MM.1S (cell line): ENCODE measurements at places on chromosomes 2 and 18.

DNA sequence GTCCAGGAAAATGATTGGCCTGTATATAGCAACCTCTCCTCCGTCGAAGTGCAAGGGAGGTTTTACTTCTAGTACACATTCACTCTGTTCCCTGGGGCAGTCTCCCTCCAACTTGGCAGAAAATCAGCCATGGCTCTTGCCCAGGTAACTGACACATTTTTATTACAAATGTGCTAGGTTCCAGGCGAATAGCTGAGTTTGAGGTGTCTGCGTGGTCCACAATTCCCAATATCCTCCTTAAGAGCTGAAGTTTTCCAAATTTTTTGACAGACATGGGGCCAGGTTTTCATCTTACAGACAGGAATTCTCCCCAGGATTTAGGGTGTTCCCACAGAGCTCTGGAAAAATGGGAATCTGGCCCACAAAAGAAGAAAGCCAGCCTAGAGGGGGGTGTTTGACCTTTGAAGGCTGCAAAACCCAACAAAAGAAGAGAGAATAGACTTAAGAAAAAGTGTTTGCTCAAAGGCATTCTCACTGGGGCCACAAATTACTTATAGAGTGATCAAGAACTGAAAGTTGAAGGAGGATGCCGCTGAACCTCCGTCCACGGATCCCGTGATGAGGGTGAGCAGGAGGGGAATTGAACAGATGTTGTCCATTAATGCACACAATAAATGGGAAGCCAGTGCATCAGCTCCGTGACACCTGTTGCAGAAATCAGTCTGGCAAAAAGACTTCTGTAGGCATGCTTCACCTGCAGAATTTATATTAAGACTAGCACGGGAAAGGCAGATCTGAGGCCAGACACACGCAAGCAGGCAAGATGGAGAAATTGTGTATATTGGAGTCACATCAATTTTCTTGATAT, 242.3 kb upstream of the COPS8 start:
- no peaks in the 10 kb centered on the region for H3K27me3 ChIP-seq
- no peaks in the 10 kb centered on the region for H3K36me3 ChIP-seq
- H3K4me3 ChIP-seq, result no peak overlapping the region
- no peak overlapping the region for H3K27ac ChIP-seq

DNA sequence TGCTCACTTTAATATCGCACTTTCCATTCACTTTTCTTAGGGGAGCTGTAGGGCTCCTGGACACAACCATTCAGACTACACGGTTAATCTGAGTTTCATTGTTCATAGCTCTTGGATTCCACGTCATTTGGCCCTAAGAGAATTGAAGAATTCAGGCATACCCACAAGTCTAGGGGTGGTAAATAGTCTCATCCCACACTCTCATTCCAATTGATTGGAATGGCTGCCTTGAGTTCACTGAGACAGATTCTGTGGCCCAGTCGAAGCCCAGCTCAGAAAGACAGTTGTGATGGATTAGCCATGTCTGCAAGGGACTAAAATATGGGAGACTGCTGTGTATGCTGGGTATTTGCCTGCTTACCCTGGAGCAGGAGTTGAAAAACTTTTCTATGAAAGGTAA, 124.6 kb downstream of the TFCP2L1 start:
- DNase-seq, result no peak
- H3K4me1 ChIP-seq, result no peaks in the 10 kb centered on the region
- H3K27ac ChIP-seq, result no peak overlapping the region

GRCh38 chr2:14756122-14756541, 123.6 kb downstream of the LRATD1 start:
- no peaks in the 10 kb centered on the region for H3K27me3 ChIP-seq
- peak; percentile 21 for DNase-seq
- H3K4me3 ChIP-seq, result no peak overlapping the region
- H3K27ac ChIP-seq, result no peak overlapping the region
- no peaks in the 10 kb centered on the region for H3K36me3 ChIP-seq

DNA sequence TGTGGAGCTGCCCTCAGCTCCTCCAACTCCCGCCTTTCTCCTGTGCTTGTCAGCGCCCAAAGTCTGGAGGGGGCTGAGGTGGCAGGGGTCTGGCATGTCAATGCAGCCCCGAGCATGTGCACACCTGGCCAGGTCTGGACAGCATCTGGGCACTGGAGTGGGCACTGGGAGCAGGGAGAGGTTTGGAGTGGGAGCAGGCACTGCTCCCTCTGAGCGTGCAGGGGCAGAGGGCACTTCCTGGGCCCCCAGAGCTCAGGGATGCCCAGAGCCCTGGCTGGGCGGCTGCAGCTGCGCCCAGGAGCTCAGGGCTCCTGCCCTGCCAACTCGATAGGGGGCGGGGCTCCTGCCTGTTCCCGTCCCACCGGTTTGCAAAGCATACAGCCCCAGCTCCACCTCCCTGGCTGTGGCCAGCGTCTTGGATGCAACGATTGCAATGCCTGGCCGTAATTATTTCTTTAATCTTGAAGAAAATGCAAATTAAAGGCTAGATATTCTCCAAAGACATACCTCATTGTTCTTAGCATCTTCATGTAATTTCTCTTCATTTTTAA, 57.4 kb upstream of the LDAH start:
- no peak overlapping the region for H3K4me3 ChIP-seq
- no peaks in the 10 kb centered on the region for H3K4me1 ChIP-seq

GRCh38 chr18:46337271-46337670, 233.1 kb downstream of the HAUS1 start:
- H3K4me3 ChIP-seq, result no peak overlapping the region
- no peak overlapping the region for H3K27ac ChIP-seq
- no peaks in the 10 kb centered on the region for H3K36me3 ChIP-seq
- H3K27me3 ChIP-seq, result no peaks in the 10 kb centered on the region

GRCh38 chr2:234546770-234547169, 49.9 kb upstream of the ARL4C start:
- no peaks in the 10 kb centered on the region for H3K4me1 ChIP-seq
- H3K4me3 ChIP-seq, result no peak overlapping the region
- H3K27ac ChIP-seq, result no peak overlapping the region
- no peaks in the 10 kb centered on the region for H3K36me3 ChIP-seq

DNA sequence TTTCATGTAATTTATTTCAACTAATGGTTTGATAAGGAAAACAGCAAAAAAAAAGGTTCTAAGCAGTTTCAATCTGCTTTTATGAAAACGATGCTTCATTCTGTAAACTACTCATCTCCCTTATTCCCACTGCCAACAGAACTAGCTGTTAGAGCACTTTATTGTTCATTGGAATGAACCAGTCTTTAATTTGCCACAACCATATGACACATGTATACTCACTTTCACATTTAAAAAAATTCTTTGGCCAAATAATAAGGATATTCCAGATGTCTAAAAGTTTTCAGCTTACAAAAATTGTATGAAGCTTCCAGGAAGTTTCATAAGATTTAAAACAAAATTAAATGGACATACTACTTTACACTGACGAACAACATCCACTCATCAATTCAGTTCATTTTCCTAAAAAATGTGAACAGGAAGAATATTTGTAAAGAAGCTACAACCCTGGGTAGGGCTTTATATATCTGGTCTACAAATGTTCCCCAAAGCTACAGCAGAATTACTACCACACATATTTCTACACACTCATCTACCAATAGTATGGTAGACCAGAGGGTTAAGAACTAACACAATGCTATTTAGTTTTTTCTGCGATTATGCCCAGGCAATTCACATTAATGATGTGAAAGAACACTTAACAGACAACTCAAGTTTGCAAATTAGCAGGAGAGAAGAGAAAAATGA, 37.7 kb downstream of the ZNF521 start:
- H3K27ac ChIP-seq, result no peak overlapping the region
- H3K36me3 ChIP-seq, result no peaks in the 10 kb centered on the region; the same call in 1 of the 2 replicates
- no peaks in the 10 kb centered on the region for H3K4me1 ChIP-seq
